ENCODE measurements at places on chromosomes 2 and 18.

GRCh38 chr2:191899410-191899809, 52.5 kb upstream of the CAVIN2 start:
- H3K4me3 ChIP-seq = no peak overlapping the region
- H3K27ac ChIP-seq = no peak overlapping the region
- no peaks in the 10 kb centered on the region for H3K36me3 ChIP-seq
- DNase-seq = no peak

- H3K36me3 ChIP-seq = no peaks in the 10 kb centered on the region
- no peaks in the 10 kb centered on the region for H3K27me3 ChIP-seq
- H3K4me3 ChIP-seq = no peak overlapping the region
- no peak overlapping the region for H3K27ac ChIP-seq
These were observed 49.3 kb upstream of the DNAJC10 start for GRCh38 chr2:182666674-182667314.

GRCh38 chr18:41713969-41714825, 240.8 kb upstream of the PIK3C3 start:
- H3K27me3 ChIP-seq = no peaks in the 10 kb centered on the region
- H3K4me1 ChIP-seq = no peaks in the 10 kb centered on the region
- no peak overlapping the region for H3K4me3 ChIP-seq
- no peak for DNase-seq
- H3K36me3 ChIP-seq = no peaks in the 10 kb centered on the region
- H3K27ac ChIP-seq = no peak overlapping the region

DNA sequence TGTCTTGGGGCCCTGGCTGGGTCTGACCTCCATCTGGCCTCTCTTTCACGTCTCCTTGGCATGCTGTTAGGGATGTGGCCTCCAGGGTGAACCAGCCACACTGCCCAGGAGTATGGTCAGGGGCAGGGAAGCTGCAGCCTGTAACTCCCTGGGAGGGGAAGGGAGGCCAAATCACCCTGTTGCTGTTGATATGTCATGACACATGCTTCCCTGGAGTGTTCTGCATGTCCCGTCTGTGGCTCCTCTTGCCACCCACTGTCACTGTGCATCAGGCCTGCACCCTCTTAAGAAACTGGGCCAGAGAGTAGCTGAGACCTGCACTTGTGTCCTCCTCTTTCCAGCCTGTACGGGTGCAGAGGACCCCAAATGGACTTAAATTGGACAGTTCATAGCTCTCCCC, 221.3 kb downstream of the FHOD3 start:
- no peak overlapping the region for H3K27ac ChIP-seq
- no peaks in the 10 kb centered on the region for H3K36me3 ChIP-seq
- no peaks in the 10 kb centered on the region for H3K4me1 ChIP-seq
- H3K27me3 ChIP-seq = no peaks in the 10 kb centered on the region

GRCh38 chr2:130355172-130355577, 681 bp upstream of the PTPN18 start:
- H3K4me3 ChIP-seq = no peak overlapping the region
- no peaks in the 10 kb centered on the region for H3K27me3 ChIP-seq
- peaks cover 14% of the 10 kb centered on the region for H3K4me1 ChIP-seq
- no peak for DNase-seq
- peak overlapping the region; percentile 35 for H3K27ac ChIP-seq

Measured in CD4-positive, alpha-beta memory T cell (primary cell).